ENCODE measurements at places on chromosomes 5 and 9.
A peak's percentile ranks its signal among the peaks of the same experiment; 100 is the strongest.

DNA sequence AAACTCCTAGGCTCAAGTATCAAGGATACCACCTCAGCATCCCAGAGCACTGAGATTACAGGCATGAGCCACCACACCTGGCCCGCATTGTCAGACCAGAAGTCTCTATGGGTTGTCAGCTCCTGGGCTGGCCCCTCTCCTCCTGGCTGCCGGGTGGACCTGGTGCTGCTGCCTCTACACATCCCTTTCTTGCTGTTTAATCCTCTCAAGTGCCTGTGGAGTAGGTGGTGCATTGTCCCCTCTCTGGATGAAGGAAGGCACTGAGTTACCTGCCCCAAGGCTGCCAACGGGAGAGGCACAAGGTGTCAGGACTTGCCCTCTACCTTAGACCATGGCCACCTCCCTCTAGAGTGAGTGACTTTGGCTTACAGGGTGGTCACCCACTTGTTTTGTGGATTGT is 37.4 kb downstream of the PHF2 start:
- DNase-seq = no peak

GRCh38 chr5:5353681-5354080 is 68.8 kb upstream of the ICE1 start:
- DNase-seq = no peak

DNA sequence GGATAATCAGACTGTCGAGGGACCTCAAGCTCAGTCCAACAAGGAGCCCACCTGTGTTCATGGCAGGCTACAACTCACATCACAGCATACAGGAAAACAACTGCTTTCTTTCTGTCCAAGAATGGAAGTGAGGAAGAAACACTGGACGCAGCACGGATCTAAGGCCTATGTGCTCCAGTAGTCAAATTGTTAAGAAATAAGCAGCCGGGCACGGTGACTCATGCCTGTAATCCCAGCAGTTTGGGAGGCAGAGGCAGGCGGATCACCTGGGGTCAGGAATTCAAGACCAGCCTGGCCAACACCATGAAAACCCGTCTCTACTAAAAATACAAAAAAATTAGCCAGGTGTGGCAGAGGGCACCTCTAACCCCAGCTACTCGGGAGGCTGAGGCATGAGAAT is 427.8 kb downstream of the BNC2 start:
- DNase-seq = peak; percentile 83

DNA sequence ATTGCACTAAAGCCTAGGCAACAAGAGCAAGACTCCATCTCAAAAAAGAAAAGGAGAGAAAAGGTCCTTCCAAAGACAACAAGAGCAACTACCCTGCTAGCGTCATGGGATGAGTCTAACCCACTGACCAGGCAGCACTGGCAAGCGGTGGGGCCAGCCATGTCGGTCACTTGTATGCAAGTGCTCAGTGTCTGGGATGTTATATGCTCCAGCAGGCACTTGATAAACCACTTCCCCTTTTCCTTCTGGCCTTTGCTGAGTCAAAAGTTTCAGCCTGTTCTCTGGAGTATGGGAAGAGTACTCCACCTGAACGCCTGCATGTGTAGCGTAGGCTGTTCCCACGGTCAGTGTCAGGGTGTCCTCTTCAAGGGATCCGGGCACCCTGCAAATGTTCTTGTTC is 9.2 kb upstream of the MXD3 start:
- DNase-seq = no peak

- DNase-seq = no peak
These were observed 79.9 kb upstream of the ACO1 start for GRCh38 chr9:32304495-32304894.
